ENCODE measurements at places on chromosomes 7 and 10.

GRCh38 chr10:42367532-42368230 lies 270.7 kb downstream of the ZNF33B start:
- peak; percentile 2 for DNase-seq

DNA sequence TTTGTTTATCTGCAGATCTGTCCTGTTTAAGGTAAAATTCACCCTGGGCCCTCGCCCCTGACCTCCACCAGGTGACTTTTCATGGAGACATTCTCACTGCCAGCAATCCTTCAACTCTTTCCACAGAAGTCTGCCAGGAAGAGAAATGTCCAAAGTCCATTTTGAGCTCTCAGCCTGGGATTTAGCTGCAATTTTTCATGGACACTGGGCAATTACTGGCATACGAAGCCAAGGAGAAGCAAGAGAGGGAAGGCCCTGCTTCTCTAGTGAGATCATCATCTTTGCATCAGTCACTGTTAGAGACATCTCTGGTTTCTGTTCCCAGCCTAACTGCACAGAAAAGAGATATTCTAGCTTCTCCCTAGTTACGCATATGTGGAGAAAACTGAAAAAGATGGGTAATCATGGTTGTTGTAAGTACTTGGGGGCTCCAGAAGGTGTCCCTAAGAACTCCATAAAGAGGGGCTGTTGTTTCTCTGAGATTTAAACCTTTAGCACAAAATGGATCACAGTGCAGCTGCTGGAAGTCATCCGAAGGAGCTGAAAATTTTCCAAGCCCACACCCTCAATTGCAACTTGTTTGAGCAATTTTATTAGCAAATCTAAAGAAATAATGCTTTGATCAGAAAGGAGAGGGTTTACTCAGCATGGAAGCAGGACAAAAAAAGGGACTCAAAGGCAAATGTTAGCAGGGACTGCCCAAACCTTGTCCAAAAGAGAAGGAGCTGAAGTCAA lies 168.9 kb downstream of the SNX10 start:
- DNase-seq = no peak

DNA sequence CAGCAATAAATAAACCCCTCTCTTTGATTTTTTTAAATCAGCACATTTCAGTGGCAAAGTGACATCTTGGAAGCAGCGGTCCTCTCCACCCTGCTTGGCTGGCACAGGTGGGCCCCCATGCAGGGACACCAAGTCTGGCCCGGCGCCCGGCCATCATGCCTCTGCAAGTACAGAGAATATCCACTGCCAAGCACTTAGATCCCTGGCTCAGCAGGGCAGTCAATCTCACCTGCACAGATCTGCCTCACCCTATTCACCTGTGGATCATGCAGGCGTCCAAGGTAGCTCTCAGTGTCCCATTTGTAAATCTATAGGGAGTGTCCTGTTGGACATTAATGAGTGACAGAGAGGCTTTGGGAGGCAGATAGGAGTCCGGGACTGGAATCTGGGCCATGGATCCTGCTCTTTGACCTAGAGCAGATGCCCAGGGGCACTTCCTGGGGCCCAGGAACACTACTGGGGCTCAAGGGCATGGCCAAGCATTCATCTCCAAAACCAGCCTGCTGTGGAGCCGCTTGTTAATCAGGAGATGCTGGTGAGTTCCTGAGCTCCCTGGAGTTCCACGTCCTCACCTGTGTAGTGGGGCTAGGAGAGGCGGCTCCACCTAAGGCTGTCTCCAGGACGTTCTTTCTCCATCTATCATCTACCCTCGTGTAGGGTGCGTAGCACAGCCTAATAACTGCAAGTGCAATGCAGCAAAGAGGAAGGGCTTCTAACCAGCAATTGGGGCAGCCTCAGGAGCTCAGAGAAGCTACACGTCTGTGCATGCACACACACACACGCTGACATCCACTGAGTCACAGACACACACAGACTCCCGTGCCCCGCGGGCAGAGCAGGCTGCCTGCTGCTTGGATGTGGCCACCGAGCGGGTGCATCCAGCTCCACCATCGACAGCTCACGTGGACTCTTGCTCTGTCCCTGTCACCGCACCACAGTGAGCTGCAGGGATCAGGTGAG lies 123.6 kb downstream of the OAT start:
- no peak for DNase-seq

GRCh38 chr10:88735661-88736060 lies 24.2 kb upstream of the LIPN start:
- DNase-seq = no peak

DNA sequence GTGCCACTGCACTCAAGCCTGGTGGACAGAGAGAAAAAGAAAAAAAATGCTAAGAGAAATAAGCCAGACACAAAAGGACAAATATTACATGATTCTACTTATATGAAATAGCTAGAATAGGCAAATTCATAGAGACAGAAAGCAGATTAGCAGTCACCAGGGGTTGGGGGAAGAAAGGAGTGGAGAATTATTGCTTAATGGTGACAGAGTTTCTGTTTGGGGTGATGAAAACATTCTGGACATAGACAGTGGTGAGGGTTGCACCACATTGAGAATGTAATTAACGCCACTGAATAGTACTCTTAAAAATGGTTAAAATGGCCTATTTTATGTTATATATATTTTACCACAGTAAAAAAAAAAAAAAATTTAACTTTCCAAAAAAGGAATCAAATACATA lies 6.4 kb upstream of the NT5C2 start:
- DNase-seq = no peak

DNA sequence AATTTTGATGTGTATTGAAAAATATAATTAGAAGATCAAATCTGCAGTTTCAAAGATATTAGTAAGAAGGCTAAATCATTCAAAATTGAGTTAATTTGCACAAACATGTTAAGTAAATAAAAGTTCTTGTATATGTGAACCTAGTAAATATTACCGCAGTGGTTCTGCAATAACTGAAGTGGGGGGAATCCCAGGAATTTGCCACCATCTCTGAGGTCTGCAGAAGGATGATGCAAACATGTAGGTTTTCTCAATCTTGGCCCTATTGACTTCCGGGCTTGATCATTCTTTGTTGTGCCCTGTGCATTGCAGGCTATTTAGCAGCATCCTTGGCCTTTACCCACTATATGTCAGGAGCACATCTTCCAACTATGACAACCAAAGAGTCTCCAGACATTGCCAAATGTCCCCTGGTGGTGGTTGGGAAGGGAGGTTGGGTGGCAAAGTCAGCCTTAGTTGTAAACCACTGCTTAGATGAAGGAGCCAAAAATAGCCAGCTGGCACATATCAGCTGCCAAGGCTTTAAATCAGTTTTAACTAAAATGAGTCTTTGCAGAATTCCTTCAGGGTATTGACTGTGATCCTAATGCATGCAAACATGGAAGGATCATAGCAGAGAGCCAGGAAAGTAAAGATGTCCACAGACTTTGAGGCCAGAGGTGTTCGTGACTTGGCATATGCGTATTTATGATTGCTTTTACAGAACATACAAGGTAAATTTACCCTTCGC lies 146.3 kb downstream of the TRIL start:
- no peak for DNase-seq

GRCh38 chr7:112157072-112157471 lies 49.1 kb downstream of the DOCK4 start:
- no peak for DNase-seq

DNA sequence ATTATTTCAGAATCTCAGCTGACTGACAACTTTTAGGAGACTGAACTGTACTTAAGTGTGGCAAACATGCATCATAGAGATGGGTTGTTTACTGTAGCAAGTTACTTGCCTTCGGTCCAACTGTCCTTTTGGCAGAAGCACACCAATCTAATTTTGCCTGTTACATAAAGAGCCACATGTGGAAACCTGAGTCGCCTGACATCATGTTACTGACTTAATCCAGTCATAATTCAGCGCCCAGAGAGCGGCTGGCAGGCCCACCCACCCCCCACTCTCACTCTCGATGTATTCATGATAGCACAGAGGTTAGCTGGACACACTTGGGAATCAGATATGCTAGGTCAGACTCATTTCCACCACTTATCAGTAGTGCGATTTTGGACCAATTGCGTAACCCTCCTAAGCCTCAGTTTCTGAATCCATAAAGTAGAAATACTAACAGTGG lies 57.3 kb upstream of the CAPZA2 start:
- DNase-seq = no peak

GRCh38 chr10:10758306-10758705 lies 259.4 kb upstream of the CELF2 start:
- no peak for DNase-seq

DNA sequence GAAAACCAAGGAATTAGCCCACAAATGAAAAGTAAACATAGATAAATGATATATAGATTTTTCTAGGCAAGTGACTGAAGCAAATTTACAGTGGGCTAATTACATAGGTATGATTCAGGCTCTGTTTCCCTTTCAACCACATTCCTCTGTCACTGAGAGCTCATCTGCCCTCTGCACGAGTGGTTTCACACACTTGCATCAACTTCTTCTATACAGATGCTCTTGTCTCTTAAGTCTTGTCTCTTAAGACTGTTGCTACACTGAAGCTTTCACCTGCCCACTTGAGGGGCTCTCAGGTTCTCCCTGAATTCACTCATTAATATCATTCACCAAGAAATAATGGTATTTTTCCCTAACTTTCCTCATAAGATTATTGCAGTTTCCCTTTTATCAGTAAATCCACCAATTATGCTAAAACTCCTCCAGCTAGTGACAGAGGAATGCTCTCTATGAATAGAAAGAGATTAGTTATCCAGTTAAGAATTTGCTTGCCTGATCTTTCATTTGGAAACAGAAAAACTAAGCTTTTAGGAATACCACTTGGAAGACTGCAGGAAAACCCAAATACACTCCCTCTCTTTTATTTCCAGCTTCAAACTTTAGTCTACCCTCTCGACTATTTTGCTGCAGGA lies 95.7 kb downstream of the ELAPOR2 start:
- DNase-seq = no peak

DNA sequence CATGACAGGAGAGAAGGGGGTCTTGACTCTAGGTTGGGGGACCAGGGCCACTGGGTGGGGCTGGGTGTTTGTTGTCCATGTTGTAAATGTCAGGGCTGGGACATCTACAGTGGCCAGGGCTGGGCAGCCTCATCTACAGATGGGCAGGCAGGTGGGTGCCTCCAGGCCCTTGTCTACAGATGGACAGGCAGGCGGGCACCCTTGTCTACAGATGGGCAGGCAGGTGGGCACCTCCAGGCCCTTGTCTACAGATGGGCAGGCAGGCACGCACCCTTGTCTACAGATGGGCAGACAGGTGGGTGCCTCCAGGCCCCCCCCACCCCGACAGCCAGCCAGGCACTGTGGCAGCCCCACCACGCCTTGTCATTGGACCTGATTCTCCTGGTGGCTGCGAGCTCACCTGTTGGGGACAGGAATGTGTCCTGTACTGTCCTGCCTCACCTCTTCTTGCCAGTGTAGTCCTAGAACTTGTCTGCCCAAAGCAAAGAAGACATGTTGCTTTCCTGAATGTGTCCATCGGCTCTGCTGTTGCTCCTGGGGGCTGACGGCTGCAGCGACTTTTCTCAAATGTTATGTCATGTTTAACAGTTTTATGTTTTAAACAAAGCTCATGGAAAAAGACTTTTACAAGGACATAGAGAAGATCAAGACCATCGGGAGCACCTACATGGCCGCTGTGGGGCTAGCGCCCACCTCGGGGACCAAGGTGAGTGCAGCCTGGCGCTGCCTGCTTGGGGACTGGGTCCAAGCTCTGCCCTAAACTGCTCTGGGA lies 129.9 kb downstream of the ADCY1 start:
- no peak for DNase-seq

DNA sequence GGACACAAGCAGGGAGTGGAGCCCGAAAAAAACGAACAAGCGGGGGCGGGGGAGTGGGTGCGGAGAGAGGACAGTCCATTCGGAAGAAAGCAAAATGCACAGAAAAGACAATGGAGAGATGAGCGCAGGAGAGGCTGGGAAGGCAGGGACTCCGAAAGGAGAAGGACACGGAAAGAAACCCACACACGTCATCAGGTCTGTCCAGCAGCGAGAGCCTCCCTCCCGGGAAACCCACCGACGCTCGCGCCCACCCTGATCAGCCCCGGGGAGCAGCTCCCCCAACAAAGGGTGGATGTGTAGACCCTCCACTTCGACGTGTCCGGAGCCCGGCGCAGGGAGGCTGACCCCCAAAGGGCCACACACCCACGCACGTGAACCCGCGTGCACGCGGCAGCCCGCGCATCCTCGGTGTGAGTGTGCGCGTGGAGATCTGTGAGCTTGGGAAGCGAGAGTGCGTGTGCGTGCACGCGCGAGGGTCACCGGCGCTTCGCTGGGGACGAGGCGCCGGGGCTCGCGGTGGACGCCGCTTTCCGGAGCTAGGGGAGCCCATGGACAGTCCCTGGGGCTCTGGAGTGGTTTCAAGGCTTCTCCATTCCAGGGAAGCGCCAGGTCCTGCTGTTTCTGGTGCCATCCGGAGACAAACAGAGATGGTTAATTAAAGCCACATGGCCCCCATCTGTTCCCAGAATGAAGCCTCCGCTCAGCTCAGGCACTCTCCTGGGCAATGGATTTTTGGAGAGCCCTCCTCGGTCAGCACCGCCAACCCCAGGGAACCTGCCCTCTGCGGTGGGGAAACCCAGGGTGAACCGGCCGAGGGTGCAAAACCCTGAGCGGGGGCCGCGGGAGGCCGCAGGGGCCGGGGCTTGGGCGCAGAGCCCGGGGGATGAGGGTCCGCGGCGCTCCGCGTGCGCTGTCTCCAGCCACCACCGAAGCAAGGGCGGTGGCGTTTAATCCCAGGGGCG lies 916 bp downstream of the LAMB1 start:
- no peak for DNase-seq
